ENCODE measurements at places on chromosomes 2 and 18.

- DNase-seq: no peak
Observed at GRCh38 chr2:11187731-11188130, 32.5 kb downstream of the SLC66A3 start.

GRCh38 chr18:58615140-58616132 lies 13.5 kb downstream of the ALPK2 start:
- peak; percentile 84 for DNase-seq

DNA sequence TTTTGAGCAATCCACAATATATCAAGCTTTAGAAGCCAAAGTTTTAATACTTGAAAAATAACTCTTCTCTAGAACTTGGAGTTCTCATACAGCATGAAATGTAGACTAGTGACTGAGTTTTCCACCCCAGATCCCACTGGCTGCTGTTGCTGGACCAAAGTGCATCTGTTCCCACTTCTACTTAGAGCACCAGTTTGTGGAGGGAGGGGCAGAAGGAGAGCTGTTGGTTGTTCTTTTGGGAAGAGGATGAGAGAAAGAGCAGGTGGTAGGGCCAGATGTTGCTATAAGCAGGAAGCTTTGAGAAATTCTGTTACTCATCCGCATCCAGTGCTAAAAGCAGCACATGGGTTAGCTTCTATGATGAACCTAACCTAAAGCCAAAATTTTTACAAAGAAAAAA lies 59.0 kb downstream of the MBD2 start:
- no peak for DNase-seq

- DNase-seq: no peak
Observed at GRCh38 chr2:151691631-151692030, 42.6 kb downstream of the NEB start.

GRCh38 chr18:27249933-27250332 lies 64.8 kb upstream of the CHST9 start:
- no peak for DNase-seq

- no peak for DNase-seq
Observed at GRCh38 chr2:181789827-181790448, 101.6 kb upstream of the ITPRID2 start.

DNA sequence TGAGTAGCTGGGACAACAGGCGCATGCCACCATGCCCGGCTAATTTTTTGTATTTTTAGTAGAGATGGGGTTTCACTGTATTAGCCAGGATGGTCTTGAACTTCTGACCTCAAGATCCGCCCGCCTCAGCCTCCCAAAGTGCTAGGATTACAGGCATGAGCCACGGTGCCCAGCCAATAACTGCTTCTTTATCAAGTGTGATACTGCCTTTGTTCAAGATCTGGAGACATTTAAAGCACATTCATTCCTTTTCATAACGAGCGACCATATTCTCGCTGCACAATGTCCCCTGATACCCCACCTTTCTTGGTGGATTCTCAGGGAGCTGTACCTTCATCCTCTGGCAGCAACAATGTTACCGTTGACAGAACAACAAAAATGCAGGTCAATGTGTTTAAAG lies 75.4 kb downstream of the PIEZO2 start:
- DNase-seq: no peak

DNA sequence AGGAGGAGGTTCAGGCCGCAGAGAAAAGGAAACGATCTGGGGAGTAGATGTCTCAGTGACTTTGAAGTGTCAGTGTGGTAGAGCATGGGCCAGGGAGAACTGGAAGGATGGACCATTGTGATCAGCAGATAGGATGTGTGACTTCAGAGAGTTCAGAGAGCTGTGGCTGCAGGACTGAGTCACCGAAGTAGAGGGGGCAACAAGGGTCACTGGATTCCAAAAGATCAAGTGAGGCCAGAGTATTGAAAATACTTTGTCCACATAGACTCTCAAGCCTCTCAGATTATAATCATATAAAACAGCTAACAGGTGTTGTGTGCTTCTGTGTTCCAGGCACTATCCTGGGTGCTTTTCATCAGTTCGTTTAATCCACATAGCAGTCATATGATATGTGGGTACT lies 99.4 kb downstream of the CRIM1 start:
- DNase-seq: no peak

DNA sequence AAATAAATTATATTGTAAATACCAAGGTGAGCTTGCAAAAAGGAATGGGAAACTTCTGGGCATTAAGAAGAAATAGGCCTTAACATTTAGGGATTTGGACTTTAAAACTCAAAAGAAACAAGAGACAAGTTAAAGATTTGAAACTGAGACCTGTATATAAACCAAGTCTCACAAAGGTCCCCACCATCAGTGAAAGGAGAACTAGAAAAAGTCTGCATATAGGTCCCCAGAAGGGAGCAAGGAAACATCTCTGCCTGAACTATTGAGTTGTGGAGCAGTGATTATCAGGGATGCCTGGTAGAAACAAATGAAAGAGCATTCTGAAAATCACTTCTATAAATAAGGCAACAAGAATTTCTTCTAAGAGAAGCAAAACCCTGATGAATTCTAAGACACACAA lies 30.5 kb upstream of the ITGAV start:
- no peak for DNase-seq

GRCh38 chr18:33836564-33836963 lies 258.5 kb downstream of the ASXL3 start:
- no peak for DNase-seq

DNA sequence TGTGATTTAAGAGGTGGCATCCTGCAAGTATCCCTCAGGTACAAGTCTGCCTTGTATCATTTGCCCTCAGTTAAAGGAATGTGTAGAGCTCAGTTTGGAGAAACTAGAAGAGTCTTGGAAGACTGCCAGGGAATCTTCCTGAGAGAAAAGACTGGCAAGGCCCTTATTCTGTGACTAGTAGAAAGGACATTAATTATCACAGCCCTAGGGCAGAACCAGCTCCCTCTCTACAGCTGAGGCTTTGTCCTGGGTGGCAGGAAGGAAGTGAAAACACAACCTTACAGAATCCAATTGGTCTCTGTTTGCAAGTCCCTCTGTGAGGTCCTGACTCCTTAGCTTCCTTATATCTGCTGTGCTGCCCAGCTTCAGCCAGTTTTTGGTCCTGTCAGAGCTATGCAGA lies 385.9 kb upstream of the CYRIA start:
- DNase-seq: no peak

DNA sequence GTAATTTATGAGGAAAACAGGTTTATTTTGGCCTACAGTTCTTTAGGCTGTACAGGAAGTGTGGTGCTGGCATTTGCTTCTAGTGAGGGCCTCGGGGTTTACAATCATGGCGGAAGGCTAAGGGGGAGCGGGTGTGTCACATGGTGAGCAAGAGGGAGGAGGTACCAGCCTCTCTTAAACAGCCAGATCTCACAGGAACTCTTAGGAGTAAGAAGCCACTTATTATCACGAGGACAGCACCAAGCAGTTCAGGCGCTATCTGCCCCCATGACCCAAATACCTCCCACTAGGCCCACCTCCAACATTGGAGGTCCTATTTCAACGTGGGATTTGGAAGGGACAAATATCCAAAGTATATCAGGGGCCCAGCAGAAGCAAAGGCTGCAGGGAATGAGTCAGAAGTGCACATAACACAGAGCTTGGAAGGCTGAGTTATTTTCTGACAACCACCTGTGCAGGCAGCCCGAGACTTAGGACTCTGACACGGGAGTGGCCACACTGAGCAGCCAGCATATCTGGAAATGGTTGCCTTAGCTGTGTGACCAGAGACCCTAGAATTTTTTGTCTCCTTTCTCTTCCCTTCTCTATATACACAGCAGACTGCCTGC lies 170.9 kb downstream of the PRPF40A start:
- DNase-seq: no peak

GRCh38 chr2:114248648-114249047 lies 193.8 kb upstream of the DPP10 start:
- no peak for DNase-seq

- DNase-seq: no peak
Observed at GRCh38 chr2:130728549-130729316, at the start of gene GPR148. TSS of gene GPR148 (plus strand) at chr2:130729070. CDS start at chr2:130729152, 82 bp downstream.

GRCh38 chr2:85887566-85888019 lies 1.2 kb downstream of the ST3GAL5 start:
- DNase-seq: peak; percentile 57

GRCh38 chr2:126979039-126980003 lies 80.6 kb downstream of the TEX51 start:
- DNase-seq: no peak

GRCh38 chr18:13048061-13048595 lies 57.0 kb downstream of the CEP192 start:
- DNase-seq: no peak

Measured in stimulated activated CD4-positive, alpha-beta T cell treated with anti-CD3 and anti-CD28 coated beads, Interleukin-1b, Interleukin-23, amount 100 ng/mL, for 48 hours (primary cell).